ENCODE measurements at places on chromosomes 4 and X.

DNA sequence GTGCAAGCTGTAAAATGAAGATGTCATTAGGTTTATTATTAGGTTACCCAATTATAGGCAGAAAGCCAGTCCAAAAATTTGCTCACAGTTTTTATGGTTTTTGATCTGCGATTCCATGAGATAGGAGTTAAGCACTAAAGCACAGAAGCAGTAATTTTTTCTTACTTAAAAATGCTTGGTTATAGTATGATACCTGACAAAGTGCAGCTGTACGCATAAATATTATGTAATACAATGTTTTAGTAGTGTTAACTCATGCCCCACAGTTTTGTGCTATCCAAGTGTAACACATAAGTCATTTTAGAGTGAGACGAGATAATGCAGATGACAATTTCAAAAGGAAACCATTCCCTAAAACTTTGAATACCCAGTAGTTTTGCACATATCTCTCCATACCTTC, 357.8 kb downstream of the TMA16 start:
- DNase-seq = no peak

- peak; percentile 71 for DNase-seq
Measured at GRCh38 chrX:40176351-40177116, 78.8 kb upstream of the BCOR start.

DNA sequence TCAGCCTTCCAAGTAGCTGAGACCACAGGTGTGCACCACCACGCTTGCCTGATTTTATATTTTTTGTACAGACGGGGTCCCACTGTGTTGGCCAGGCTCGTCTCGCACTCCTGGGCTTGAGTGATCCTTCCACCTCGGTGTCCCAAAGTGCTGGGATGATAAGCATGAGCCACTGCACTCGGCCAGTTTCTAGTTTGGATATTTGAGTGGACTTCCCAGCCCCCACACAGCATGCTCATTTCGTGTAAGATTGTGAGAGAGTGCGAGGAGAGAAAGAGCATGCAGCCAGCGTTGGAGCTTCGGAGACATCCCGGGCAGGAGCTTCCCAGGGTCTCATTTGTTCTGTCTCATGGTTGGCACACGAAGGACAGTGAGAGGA, 31.8 kb downstream of the ARSD start:
- no peak for DNase-seq

DNA sequence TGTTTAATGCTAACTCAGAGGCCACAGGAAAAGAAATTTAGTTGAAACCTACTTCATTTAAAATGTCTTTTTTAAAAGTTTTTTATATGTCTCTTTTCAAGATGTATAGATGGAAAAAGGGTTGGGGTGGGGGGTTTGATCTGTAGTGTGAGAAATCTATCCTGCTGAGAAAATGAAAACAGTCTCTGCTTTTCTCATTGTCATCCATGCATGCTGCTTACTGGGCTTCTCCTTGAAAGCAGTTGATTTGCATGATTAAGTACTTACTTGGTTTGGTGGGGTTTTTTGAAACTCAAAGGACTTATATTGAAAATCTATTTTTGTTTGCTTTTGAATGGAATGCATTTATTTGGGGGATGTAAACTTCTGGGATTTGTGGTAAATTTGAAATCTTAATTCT, 313.6 kb upstream of the DKK2 start:
- DNase-seq = no peak

DNA sequence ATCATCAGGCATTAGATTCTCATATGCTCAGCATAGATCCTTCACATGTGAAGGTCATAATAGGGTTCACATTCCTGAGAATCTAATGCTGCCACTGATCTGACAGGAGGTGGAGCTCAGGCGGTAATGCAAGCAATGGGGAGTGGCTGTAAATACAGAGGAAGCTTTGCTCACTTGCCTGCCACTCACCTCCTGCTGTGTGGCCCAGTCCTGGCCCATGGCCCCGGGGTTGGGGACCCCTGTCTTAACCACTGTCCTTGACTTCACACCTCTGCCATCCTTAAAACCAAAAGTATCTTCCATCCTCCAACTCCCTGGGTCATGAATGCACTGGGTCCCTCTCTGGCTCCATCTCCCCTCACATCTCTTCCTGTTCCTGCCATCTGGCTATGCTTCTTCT, 129.1 kb downstream of the HMX1 start:
- no peak for DNase-seq

- no peak for DNase-seq
Measured at GRCh38 chrX:136097871-136098805, 49.2 kb upstream of the FHL1 start.

DNA sequence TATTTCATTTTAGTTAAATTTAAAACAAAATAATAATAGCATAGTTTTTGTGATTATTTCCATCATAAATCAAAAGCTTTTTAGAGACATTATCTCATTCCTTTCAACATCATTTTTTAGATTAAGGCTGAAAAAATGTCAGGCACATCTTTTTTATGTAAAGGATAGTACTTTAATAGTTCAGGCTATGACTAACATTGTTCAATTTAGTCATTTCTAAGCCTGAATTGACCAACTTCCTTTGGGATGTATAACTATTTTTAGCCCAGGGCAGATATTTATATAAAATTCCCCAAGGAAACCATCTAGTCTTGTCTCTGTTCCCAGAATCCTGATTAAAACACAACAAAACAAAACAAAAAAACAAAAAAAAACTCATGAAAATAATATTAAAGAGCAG, 145.6 kb upstream of the PCDH18 start:
- no peak for DNase-seq

GRCh38 chrX:79082899-79083298, 61.6 kb upstream of the GPR174 start:
- DNase-seq = no peak

- DNase-seq = no peak
Measured at GRCh38 chr4:121057466-121057922, 14.8 kb downstream of the NDNF start.

GRCh38 chr4:22238742-22239141, 277.1 kb downstream of the ADGRA3 start:
- no peak for DNase-seq

DNA sequence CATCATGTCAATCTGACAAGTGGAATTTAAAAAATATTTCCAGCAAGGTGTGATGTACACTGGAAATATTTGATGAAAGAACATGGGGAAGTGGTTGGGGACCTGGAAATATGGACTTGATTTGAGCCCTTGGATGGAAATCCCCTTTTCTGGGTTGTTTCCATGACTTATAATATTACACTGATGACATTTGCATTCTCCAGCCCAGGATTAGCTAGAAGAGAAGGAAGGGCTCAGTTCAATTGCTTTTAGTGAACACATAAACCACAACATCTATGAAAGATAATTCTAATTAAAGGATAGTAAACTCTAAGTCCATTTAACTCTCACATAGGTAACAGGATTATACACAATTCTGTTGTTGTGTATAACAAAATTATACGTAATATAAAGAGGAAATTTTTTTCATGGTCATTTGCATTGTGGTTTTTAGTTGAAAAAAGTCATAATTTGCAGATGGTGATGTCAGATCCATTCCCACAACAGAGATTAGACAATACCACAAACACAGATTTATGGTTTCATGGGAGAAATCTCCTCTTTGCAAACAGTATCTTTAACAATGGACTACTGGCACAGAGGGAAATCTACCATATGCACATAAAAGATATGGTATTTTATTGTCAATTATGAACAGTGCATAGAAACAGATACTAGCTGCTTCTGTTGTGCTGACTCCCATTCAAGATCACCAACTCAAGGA, 126.5 kb downstream of the DKK2 start:
- DNase-seq = no peak

DNA sequence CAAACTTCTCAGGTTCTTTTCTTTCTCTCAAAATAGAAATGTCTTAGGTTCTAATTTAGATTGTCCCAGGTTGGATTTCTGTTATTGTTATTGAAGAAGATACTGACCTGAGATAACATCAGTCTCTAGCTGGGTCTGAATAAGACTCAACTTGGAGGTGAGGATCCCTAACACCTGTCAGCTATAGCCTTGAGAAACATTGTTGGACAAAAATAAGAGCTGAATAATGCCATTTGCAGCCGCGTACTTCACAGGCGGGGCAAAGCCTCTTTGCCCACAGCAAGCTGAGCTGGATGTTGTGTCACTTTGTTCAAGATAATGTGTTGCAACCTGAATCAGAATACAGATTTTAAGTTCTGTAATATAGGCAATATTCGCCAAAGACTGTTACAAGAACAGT, 35.6 kb downstream of the VCX3B start:
- no peak for DNase-seq

DNA sequence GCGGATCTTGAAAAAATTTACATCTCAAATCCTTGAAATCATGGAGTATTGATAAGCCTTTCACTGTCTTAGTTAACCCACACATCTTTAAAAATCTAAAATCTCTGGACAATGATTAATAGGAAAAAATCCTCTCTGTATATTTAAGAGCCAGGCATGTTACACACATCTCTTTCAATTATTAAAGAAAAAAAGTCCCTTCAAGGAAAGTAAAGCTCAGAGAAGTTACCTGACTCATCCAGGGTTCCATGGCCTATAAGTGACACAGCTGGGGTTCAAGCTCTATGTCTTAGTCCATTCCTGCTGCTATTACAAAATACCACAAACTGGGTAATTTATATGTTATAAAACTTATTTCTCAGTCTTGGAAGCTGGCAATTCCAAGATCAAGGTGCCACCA, 14.2 kb upstream of the FGF16 start:
- no peak for DNase-seq

All from RPMI8226 (cell line).